ENCODE measurements at places on chromosomes 5 and 9.

GRCh38 chr9:125969868-125970267, 222.7 kb downstream of the PBX3 start:
- DNase-seq, result no peak

- no peak for DNase-seq
These were observed 27.8 kb upstream of the SLC6A19 start for GRCh38 chr5:1173485-1174070.

- no peak for DNase-seq
These were observed 96.5 kb upstream of the ADRA1B start for GRCh38 chr5:159819591-159820411.

DNA sequence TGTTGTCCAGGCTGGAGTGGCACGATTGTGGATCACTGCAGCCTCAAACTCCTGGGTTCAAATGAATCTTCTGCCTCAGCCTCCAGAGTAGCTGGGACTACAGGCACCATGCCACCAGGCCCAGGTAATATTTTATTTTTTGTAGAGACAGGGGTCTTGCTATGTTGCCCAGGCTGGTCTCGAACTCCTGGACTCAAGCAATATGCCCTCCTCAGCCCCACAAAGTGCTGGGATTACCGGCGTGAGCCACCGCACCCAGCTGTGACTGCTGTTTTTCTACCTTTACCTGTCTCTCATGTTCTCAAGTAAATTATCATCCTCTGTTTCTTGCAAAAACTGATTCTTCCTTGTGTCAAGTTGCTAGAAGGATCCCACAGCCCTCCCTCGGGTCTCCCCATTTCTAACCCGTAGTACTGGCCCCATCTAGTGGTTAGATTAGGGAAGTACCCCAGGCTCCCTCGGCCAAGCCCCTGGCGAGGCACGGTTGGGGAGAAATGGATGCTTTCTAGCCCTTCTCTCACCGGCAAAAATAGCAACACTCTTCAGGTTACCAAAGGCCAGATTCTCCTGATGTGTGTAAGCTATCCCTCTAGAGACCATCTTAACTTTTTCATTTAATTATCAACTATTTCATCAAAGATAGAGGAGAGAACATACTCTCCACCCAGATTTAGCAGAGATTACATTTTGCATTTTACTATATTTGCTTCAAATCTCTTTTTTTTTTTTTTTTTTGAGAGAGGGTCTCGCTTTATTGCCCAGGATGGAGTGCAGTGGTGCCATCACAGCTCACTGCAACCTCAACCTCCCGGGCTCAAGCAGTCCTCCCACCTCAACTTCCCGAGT, 19.2 kb upstream of the TOR1B start:
- DNase-seq, result peak; percentile 85

- no peak for DNase-seq
These were observed 43.5 kb upstream of the RNF38 start for GRCh38 chr9:36443581-36443980.

- DNase-seq, result peak; percentile 88
These were observed 23.4 kb downstream of the HNRNPK start for GRCh38 chr9:83956436-83957247.

DNA sequence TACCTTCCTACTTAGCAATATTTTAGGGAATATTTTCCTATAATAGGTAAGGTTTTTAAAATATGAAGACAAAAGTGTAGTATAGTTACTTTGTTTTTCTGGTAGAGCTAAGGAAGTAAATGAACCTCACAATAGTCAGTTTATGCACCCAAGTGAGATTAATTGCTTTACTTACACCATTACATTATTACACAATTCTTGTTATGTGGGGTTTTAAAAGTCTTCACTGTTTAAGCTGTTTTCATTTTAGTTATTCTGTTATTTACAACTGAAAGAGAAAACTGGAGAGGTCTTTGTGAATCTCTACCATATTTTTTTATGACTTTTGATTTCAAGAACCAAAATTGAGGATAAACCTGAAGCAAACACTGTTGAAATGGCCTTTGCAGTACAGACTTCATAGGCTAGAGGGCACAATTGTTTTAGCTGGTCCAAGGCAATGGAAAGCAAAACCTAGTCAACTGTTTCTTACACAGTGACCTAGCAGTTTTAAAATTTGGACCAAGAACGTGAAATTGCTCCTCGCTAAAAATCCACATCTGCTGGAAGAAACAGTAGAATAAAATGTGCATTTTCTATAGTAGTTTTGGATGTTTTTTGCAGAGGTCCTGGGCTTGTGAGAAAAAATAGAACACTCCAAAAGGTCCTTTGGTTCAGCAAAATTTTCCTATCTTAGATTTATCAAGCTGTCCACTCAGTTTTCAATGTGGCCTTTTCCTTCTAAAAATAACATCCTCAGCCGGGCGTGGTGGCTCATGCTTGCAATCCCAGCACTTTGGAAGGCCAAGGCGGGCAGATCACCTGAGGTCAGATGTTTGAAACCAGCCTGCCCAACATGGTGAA, 66.4 kb upstream of the FER start:
- DNase-seq, result peak; percentile 64

DNA sequence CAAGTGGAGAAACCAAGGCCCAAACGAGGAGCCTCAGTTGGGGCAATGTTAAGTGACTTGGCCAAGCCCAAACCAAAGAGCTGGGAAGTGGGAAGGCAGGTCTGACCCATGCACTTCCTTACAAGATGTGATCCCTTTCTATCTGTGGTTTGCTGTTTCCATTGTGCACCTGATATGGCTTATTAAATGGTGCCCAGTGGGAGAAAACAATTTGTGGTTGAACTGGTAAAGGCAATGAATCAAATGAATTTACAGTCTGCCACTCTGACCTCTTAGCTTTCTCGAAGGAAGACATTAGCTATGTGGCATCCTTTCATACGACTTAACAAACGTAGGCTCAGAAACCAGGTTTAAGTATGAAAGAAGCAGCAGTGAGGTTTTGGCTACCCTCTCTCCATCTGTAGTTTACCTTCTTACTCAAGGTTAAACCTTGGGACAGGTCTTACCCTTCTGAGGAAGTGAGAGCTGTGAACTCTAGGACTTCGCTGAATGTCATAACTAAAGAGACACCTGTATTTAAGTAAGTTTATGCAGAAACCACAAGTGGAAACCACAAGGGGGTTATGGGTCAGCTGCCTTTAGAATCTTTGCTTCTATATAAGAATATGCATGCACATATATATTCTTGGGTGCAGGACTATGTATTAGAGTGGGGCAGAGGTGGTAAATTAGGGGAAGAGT, 100.5 kb upstream of the SPATA31D4 start:
- no peak for DNase-seq

- no peak for DNase-seq
These were observed 57.4 kb downstream of the LHFPL2 start for GRCh38 chr5:78591138-78591612.
